Ascending aorta (tissue), 2 donors: ENCODE measurements at places on chromosomes 5 and 9. TPM values are rescaled to one million over a fixed set of nuclear protein-coding genes. Genes with fewer than 3 reads are reported as not detected.

F2RL2 gene
- total RNA-seq: not detected

- no peak for DNase-seq
- H3K27ac ChIP-seq: no peak overlapping the region
- no peaks in the 10 kb centered on the region for H3K4me1 ChIP-seq
- no peaks in the 10 kb centered on the region for H3K27me3 ChIP-seq
- no peak overlapping the region for H3K4me3 ChIP-seq
These were observed 283.8 kb downstream of the CD180 start for GRCh38 chr5:66912787-66913186.

- no peak overlapping the region for H3K4me3 ChIP-seq
- H3K27me3 ChIP-seq: no peaks in the 10 kb centered on the region
- no peaks in the 10 kb centered on the region for H3K36me3 ChIP-seq
- no peak overlapping the region for H3K27ac ChIP-seq
These were observed 128.5 kb upstream of the IQGAP2 start for GRCh38 chr5:76274571-76274970.

GRCh38 chr9:114046875-114047274, 31.2 kb downstream of the AMBP start:
- H3K4me1 ChIP-seq: no peaks in the 10 kb centered on the region
- no peak overlapping the region for H3K27ac ChIP-seq
- no peak overlapping the region for H3K4me3 ChIP-seq
- H3K36me3 ChIP-seq: peaks cover 37% of the 10 kb centered on the region

NR5A1 gene
- 0.96 TPM for total RNA-seq

DNA sequence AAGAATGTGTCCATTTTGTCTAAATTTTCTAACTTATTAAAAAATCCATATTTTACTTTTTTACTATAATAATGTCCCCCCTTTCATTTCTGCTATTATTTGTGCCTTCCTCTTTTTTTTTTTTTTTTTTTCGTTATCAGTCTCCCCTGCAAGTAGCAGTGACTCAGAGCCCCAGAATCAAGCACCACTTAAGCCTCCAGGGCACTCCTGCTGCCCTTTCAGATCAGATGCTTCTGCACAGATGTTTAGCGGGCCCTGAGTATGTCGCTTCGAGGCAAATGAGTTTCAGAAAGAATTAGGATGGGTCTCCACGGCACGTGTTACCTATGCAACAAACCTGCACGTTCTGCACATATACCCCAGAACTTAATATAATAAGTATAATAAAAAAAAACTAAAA, 11.7 kb downstream of the MED7 start:
- H3K36me3 ChIP-seq: no peaks in the 10 kb centered on the region
- no peak overlapping the region for H3K4me3 ChIP-seq
- H3K4me1 ChIP-seq: no peaks in the 10 kb centered on the region
- DNase-seq: no peak
- H3K27me3 ChIP-seq: no peaks in the 10 kb centered on the region

DNA sequence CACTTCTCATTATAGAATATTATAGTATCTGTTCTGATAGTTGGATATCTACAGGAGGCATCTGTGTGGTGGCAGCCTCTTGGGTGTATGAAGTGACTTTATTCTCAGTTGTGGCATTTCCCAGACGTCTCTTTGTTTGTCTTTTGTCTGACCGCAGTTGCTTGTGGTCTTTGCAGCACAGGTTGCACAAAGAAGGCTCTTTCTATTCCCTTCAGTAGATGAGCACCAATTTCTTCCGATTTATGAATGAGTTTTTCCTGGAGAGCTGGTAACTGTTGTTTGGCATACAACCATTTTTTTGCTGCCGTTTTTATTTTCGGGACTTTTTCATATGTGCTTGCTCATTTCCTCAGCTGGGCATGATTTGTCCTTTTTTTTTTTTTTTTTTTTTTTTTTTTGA, 56.4 kb upstream of the MYO10 start:
- H3K4me1 ChIP-seq: no peaks in the 10 kb centered on the region
- no peak overlapping the region for H3K4me3 ChIP-seq
- no peaks in the 10 kb centered on the region for H3K36me3 ChIP-seq
- H3K27ac ChIP-seq: no peak overlapping the region
- no peaks in the 10 kb centered on the region for H3K27me3 ChIP-seq
- DNase-seq: no peak

DNA sequence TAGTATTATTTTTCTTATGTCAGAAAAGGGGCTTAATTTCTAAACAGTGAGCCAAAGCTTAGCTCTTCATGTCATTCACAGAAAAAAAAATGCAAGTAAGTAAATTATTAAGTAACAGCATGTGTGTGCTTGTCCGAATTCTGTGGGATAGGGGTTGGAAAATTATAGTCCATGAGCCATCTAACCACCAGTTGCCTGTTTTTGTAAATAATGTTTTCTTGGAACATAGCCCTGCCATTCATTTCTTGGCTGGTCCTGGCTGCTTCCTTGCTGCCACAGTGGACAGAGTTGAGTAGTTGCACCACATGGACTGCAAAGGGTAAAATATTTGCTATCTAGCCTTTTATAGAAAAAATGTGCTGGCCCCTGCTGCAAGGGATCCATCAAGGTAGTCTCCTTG, 513.7 kb upstream of the WWC1 start:
- H3K4me3 ChIP-seq: no peak overlapping the region
- no peak for DNase-seq
- H3K36me3 ChIP-seq: no peaks in the 10 kb centered on the region
- no peaks in the 10 kb centered on the region for H3K27me3 ChIP-seq
